ENCODE measurements at places on chromosomes 12 and 14.
A peak's percentile ranks its signal among the peaks of the same experiment; 100 is the strongest.

GRCh38 chr12:51335931-51336330 lies 10.5 kb downstream of the CELA1 start:
- DNase-seq = no peak

GRCh38 chr12:105931762-105932570 lies 206.8 kb downstream of the NUAK1 start:
- DNase-seq = no peak

DNA sequence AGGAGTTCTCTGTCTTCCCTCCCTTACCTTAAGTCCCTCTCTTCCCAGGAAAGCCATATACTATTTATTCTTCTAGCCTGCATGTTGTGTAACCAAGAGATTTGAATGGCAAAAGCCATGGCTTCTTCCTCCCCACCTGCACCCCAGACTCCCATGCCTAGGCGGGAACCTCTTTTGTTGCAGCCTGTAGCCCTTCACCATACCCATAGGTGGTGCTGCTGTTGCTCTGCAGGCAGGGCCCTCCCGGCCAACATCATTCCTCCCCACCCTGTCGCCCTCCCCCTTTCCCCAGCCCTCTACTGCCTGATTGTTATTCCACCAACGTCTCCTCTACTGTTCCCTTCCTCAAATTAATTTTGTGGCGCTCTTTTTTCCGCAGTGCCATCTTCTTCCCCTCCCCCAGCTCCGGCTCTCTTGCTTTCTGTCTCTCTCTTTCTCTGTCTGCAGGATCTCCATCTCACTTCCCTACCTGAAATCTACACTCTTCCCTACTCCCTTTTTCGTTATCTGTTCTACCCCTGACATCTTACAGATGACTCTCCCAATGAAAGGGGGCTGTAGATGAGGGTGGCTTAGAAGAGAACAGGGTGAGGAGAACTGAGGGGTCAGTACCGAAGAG lies 13.8 kb downstream of the NGDN start:
- no peak for DNase-seq

- no peak for DNase-seq
These were observed 64.9 kb upstream of the FOXG1 start for GRCh38 chr14:28701733-28702132.

GRCh38 chr12:116257826-116258225 lies 19.7 kb downstream of the MED13L start:
- DNase-seq = no peak

GRCh38 chr12:27984275-27984674 lies 11.7 kb upstream of the PTHLH start:
- no peak for DNase-seq

- peak; percentile 21 for DNase-seq
These were observed 327.2 kb downstream of the BTG1 start for GRCh38 chr12:91818227-91819131.

- DNase-seq = no peak
These were observed 27.4 kb upstream of the DIP2B start for GRCh38 chr12:50477241-50477832.

GRCh38 chr12:12560587-12561370 lies 1.9 kb downstream of the DUSP16 start:
- DNase-seq = peak; percentile 72

- DNase-seq = no peak
These were observed 95.4 kb downstream of the KLHL28 start for GRCh38 chr14:44866322-44866721.

DNA sequence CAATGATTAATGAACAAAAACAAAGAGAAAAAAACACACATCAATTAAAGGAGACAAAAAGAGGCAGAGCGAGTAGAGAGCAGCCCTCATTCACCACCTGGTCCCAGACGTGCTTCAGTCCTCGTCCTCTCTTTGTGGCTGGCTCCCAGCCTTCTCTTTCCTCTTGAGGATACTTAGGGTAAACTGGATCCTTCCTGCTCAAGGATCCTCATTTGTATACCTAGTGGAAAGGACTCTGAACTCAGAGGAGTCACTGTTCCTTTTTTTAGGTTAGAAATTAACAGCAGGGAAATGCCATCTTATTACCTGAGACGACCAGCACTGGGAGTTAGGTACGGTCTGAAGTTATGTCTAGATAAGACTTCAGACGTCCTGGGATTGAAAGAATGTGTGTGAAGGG lies 9.7 kb downstream of the MLEC start:
- DNase-seq = no peak

DNA sequence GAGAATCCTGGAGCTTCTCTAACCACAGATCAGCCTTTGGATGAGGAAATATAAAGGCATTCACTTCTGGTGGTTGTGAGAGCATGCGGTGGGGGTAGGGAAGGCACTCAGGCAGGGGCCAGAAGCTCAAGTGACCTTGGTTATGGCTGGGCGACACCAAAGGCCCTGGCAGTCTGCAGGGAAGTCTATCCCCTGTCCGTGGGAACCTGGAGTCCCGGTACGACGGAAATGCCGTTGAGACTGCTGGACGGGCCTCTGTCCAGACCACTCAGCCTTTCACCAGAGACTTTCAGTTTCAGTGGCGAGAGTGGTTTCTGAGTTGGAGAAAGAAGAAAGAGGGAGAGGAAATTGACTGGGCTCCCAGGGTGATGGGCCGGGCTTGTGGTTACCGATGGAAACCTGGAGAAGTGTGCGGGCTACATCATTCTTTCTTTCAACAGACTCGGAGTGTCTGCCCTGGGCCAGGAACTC lies 20.9 kb downstream of the ISCA2 start:
- no peak for DNase-seq

GRCh38 chr12:127987199-127987901 lies 279.6 kb upstream of the TMEM132C start:
- DNase-seq = no peak

- no peak for DNase-seq
These were observed 264.0 kb upstream of the PRICKLE1 start for GRCh38 chr12:42853370-42854140.

DNA sequence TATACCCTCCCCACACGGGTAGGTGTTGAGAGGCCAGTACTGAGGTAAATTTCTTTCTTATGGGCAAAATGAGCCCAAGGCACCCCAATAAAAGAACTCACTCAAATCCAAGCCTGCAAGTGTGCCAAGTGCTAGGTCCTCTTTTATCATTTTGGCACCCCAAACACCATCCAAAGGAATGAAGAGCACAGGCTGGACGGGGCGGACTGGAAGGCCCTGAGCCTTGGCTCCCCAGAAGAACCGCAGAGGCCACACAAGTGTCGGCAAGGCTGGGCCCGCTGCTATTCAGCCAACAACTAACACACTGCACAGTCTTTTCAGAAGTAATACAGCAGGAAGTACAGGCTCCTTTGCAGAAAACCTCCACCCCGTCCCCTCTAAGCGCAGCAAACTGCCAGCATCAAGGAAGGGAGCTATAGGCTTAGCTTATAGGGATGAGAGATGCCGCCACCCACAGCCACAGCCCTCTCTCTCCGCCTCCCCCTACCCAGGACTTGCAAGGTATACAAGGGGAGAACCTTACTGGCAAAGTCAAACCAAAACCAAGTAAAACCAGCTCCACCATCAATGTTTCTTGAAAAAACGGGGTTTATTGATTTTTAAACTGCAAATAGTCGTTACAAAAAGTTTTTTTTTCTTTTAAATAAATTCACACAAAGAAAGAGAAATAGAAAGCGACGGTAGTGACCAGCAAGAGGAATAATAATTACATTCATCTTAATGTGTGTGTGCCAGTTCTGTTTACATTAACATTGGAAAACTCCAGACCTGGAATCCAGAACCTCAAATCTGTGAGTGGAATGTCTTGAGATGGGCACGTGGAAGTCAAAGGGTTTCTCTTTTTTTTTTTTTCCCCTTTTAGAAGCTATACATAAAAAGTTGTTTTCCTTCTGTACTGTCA lies 5.5 kb downstream of the ZFP36L1 start:
- no peak for DNase-seq

- no peak for DNase-seq
These were observed 121.3 kb downstream of the CRADD start for GRCh38 chr12:93798279-93799151.

GRCh38 chr12:54386403-54387113 lies 2.0 kb upstream of the ZNF385A start:
- no peak for DNase-seq

GRCh38 chr12:115771601-115772000 lies 505.9 kb downstream of the MED13L start:
- DNase-seq = no peak

DNA sequence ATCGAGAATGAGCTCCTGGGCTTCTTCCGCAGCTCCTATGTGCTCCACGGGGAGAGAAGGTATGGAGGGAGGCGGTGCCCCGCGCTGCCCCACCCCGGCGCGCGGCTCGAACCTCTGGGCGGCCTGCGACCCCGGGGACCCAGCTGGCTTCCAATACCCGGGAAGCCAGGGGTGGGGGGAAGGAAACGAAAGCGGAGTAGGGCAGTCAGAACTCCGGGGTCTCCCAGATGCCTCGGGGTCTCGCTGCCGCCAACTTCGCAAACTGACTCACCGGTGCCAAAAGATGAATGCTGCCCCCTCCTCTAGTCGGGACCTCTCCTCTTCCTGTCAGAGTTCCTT lies 1.3 kb downstream of the TRHDE start:
- DNase-seq = peak; percentile 83

- DNase-seq = no peak
These were observed 270.3 kb upstream of the DAAM1 start for GRCh38 chr14:58918066-58918738.

DNA sequence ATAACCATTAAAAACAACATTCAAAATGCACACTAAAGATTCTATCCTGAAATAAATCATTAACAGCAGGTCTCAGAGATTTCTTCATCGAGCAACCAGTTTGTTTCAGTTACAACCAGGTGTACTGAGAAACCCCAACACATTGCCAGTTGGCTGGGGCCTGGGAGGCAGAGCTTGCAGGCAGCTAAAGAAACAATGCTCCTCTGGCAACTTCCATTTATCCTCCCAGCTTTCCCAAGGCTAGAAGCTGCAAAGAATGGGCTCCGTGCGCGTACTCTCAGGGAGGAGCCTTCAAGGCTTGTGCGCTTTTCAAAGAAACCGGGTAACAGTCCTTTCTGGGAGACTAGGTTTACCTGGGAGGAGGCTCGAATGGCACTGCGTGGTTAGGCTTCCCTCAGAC lies 181.6 kb downstream of the MSRB3 start:
- no peak for DNase-seq

DNA sequence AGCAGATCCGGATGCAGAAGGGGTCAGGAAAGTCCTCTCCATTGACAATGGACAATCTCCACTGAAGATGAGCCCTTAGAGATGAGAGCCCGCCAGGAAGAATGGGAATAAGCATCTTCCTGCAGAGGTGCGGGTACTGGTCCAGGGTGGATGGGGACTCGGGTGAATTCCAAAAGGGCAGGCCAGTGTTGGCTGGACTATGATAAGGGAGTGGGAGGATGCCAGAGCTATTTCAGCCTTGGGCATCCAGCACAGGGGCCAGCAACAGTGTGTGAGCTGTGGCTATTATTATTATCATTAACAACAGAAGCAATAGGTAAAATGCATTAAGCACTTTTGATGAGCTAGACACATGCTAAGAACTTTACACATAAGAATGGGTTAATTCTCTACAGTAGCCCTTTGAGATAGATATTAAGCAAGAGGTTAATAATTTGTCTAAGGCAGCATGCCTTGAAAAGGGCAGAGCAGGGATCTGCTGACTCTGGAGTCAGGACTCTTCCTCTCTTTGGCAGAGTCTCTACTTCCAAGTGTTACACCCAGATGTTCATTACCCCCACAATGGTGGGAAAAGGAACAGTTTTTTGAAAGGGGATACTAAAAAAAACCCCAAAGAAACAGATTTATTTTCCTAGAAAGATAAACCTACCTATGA lies 55.2 kb downstream of the PRICKLE1 start:
- DNase-seq = peak; percentile 6

- DNase-seq = no peak
These were observed 64.7 kb upstream of the PTCSC3 start for GRCh38 chr14:36241183-36241582.

DNA sequence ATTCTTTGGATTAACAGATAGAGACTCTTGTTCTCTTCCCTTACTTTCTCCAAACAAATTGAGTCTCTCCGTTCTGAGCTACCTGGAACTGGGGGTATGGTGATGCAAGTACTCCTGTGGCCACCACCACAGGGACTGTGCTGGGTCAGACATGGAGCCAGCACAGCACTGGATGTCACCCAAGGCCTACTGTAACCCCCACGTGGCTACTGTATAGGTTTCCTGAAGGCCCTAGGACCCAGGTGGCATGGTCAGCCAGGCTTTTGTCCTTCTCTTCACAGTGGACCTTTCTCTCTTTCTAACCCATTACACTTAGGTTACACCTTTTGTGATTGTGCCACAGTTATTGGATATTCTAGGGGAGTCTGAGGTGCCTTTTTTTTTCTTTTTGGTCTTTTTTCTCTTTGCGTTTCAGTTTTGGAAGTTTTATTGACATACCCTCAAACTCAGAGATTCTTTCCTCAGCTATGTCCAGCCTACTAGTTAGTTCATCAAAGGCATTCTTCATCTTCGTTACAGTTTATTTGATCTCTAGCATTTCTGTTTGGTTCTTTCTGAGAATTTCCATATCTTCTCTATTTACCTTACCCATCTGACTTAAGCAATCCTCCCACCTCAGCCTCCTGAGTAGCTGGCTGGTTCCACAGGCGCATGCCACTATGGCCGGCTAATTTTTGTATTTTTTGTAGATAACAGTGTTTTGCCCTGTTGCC lies 6.0 kb upstream of the KLHDC2 start:
- DNase-seq = no peak

DNA sequence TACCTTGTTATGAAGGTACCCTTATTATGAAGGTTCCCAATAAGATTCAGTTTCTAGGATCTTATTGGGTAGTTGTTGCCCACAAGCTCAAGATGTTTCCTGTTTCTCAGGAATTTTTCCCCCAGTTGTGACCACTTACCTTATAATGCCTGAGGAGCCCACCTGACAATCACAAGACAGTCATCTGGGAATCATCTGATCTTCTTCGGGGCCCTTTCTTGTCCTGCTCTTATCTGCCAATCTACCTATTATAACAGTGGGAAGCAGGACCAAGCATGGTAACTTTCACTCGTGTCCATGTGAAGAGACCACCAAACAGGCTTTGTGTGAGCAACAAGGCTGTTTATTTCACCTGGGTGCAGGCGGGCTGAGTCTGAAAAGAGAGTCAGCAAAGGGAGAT lies 825.5 kb downstream of the BCL11B start:
- no peak for DNase-seq

DNA sequence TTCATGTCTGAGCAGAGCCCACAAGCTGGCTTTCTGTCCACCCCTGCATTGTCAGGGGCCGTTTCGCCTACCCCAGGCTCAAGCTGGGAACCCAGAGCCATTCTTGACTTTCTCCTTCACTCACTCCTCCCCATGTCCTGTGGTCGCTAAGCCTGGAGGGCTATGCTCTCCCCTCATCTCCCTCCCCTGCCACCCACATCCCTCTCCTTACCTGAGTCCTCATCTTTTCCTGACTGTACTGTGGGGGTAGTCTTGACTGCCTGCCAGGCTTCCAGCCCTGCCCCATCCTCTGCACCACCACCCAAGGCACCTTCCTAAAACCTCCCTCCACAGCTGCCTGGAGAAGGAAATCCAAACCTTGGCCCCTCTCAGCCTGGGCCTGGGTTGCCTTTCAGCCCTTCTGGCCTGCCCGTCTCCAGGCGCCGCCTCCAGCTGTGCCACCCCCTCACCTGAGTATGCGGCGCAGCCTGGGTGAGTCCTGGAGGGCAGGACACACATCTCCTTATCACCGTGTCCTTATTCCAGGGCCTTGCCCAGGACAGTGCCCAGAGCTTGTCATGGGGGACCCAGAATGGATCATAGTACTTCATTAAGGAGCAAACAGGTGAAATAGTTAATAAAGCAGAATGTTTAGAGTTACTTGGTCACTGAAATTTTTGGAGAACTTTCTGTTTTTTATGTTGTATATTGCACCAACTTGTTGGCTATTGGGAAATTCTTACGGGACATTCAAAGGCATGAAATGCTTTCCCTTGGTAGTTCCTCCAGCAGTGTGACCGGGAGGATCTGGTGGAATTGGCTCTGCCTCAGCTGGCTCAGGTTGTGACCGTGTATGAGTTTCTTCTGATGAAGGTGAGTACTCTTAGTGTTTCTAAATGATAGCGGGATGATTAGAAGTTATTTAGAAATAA lies 14.5 kb downstream of the ZNF839 start:
- DNase-seq = no peak
